ENCODE measurements at places on chromosomes 11 and 22.
A peak's percentile ranks its signal among the peaks of the same experiment; 100 is the strongest.

GRCh38 chr11:13367115-13367514 lies 89.5 kb downstream of the BMAL1 start:
- DNase-seq: no peak

GRCh38 chr11:102900346-102900745 lies 25.6 kb upstream of the MMP12 start:
- no peak for DNase-seq

- no peak for DNase-seq
Observed at GRCh38 chr22:16834971-16835370, 9.8 kb upstream of the XKR3 start.

- DNase-seq: no peak
Observed at GRCh38 chr22:47176573-47177333, 414.3 kb downstream of the TBC1D22A start.

GRCh38 chr11:6402561-6402981 lies 12.3 kb downstream of the SMPD1 start:
- DNase-seq: peak; percentile 57

DNA sequence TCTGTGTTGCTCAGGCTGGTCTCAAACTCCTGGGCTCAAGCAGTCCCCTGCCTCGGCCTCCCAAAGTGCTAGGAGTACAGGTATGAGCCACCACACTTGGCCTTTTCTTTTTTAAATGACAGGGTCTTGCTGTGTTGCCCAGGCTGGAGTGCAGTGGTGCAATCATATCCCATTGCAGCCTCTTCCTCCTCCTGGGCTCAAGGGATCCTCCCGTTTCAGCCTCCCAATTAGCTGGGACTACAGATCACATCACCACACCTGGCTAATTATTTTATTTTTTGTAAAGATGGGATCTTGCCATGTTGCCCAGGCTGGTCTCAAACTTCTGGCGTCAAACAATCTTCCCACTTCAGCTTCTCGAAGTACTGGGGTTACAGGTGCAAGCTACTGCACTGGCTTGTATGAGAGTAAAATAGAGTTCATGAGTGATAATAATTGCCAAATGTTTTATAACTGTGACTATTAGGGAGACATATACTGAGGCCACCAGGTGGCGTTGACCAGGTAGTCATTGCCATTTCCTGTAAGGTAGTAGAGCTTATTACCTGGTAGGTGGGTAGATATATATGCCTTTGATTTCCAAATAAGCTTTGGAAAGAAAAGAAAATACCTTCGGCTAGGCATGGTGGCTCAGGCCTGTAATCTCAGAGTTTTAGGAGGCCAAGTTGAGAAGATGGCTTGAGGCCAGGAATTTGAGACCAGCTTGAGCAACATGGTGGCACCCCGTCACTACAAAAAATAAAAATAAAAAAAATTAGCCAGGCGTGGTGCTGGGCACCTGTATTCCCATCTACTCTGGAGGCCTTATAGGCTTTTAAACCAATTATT lies 5.4 kb downstream of the FDX1 start:
- DNase-seq: no peak

GRCh38 chr22:42885446-42885845 lies 28.4 kb upstream of the ARFGAP3 start:
- DNase-seq: no peak

DNA sequence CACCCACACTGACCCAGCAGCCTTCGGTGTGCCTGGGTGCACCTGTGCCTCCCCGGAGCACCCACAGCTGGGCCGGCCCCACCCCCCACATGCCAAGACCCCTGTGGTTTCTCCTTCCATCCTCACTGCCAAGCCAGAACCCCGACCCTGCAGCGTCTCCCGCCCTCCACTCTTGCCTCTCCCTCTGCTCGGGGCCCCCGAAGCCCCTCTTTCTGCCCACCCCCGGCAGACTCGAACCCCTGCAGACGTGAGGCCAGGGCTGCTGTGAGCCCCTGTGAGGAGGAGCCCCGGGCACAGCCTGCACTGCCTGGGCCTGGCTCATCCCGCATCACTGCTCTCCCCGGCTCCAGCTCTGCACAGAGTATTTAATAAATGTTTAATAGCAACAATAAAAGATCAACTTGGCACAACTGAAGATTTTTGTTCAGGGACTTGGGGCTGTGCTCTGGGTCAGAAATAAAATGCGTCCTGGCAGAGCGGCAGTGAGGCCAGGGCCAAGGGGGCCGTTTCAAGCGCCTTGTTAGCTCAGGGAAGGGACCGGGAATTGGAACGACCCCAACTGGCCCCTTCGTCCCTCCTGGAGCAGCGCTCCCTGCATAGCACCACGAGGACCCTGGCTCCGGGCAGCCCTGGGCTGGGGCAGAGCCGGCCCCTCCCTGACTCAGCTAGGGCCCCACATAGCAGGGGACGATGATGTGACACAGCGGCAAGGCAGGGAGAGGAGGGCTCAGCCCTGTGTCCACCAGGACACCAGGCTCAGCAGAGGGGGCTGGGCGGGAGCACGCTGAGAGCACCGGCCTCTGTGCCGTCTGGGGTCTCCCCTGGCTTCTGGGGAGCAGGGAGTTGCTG lies 520.8 kb downstream of the BRD1 start:
- DNase-seq: peak; percentile 9

GRCh38 chr22:27168681-27169080 lies 511.3 kb downstream of the MIAT start:
- DNase-seq: no peak

GRCh38 chr22:38465673-38466490 lies 2.0 kb upstream of the KDELR3 start:
- DNase-seq: no peak

- no peak for DNase-seq
Observed at GRCh38 chr11:62137276-62137861, 13.6 kb downstream of the INCENP start.

DNA sequence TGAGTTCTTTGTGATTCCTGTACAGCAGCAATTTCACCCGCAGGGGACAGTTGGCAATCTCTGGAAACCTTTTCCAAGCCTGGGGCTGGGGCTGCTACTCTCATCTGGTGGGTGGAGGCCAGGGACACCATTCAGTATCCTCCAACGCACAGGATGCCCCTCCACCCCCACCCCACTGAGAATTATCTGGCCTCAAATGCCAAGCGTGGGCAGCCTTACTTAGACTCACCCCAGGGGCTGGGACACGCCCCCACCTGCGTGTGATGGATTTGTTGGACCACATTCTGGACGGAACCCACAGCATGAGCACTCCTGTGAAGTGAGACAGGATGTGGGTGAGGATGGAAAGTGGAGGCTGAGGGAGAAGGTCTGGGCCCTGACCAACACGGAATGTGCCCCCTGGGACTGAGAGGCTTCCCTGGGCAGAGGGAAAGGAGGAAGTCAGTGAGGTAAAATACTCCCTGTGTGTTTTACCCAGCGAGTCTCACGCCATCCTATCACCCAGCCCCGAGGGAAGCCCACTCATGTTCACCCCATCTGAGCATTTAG lies 13.7 kb downstream of the RASD2 start:
- DNase-seq: no peak

DNA sequence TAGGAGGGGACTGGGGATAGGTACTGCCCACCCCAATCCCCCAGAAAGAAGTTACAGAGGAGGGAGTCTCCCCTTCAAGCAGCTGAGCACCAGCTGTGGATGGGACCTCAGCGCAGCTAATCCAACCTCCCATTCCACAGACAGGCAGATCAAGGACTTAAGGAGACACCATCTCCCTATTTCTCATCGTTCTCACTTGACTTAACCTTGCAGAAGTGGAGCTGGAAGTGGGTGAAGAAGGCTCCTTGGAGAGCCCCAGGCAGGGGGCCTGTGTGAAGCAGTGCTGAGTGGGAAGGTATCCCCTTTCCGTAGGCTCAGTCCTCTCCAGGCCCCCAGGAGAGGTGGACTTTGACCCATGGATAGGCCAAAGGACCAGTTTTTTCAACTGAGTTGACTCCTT lies 27.3 kb downstream of the USP35 start:
- DNase-seq: no peak

DNA sequence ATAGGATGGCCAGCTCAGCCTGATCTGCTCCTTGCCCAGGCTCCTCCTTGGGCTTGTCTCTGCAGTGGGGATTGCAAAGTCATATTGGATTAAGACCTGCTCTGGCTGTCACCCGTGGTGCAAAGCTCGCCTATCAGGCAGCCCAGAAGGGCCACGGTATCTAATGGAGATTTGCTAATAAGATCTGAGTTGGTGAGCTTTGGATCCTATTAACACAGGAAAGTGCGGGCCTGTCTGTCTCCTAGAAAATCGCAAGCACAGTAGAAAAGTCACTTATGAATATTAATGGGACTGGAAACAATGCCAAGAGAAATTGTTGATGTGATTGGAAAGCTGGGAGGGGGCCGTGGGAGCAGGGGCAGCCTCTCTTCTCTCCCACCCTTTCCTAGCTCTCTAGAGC lies 72.8 kb downstream of the CHST1 start:
- no peak for DNase-seq

DNA sequence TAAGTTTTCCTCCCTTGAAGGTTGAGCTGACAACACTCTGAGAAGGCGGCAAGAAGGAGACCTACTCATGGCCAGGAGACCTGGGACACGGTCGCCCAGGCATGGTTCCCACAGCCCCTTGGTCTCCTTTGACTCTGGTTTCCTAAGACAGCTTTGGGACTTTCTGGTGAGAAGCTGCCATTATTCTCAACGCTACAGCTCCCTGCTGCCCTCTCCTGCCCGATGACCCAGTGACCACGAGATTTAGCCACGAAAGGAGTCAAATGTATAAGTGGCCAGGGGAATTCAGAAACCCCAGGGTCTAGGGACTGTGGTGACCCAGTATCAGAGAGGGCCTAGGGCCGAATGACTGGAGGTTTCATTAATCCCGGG lies 699 bp upstream of the SDF2L1 start:
- DNase-seq: no peak

DNA sequence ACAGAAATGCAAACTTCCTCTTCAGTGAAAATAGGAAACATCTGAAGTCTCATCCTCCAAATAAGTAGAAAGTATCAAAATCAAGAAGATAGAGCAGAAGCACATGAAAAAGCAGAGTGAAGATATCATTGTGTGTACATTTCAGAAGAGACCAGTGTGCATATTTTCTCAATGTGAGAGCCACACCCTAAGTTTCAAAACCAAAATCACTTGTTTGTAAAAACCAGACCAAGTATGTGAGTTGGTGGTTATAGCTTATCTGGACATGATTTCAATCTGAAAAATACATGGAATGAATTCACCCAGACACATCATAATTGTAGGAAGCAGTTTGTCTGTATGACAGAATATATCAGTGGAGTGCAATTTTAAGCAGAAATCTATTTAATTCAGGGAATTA lies 536.0 kb downstream of the JRKL start:
- DNase-seq: no peak

- no peak for DNase-seq
Observed at GRCh38 chr22:30609260-30610185, 2.5 kb downstream of the TCN2 start.

GRCh38 chr11:103907548-103908455 lies 128.6 kb upstream of the DDI1 start:
- DNase-seq: no peak

- no peak for DNase-seq
Observed at GRCh38 chr11:57773026-57773598, 11.5 kb downstream of the CTNND1 start.

GRCh38 chr11:112248201-112248600 lies 12.5 kb downstream of the PLET1 start:
- DNase-seq: no peak

GRCh38 chr22:37803195-37803638 lies 4.5 kb upstream of the GCAT start:
- no peak for DNase-seq

Measured in activated CD8-positive, alpha-beta memory T cell treated with anti-CD3 and anti-CD28 coated beads, Interleukin-2, amount 50 U/mL, for 4 hours (primary cell).